Mammary epithelial cell (primary cell): ENCODE measurements at places on chromosomes 7 and 10.

GRCh38 chr7:22393913-22394729, 37.2 kb upstream of the RAPGEF5 start:
- DNase-seq, result peak; percentile 18

- no peak for DNase-seq
These were observed 90.2 kb upstream of the ABI1 start for GRCh38 chr10:26950934-26951333.

DNA sequence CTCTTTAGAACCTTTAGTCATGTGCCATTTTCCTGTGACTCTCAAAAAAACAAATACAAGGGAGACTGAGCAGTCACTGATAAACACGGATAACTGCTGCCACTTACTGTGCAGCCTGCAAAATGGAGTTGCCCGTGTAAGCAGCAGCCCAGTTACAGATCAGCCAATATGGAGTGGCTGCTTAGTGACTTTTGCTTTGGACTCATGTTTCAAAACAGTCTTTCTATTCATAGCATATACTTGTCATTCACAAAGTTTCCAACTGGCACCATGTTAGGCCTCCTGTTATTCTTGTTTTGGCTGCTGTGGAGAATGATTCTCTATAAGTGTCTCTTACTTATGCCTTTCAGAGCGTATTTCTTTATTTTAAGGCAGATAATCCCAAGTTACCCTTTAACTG, 3.0 kb downstream of the FAM204A start:
- DNase-seq, result no peak

GRCh38 chr10:69224862-69225657, 4.9 kb downstream of the HKDC1 start:
- peak; percentile 66 for DNase-seq

DNA sequence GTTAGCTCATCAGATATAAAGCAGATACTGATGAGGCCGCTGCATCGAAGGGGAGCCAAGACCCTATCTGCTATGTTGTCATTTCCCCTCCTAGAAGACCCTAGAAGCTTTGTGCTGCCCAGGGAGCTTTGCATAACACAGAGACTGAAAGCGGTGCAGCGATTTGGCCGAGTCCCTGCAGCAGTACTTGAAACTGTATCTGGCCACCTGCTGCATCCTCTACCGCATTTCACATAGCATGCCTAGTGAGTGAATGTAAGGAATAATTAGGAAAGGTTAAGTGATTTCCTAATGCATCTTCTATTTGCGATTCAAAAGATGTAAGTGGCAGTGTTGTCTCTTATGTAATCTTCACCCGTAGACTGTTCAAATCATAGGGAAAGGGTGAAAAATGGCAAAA, 106.7 kb downstream of the LRMDA start:
- no peak for DNase-seq

DNA sequence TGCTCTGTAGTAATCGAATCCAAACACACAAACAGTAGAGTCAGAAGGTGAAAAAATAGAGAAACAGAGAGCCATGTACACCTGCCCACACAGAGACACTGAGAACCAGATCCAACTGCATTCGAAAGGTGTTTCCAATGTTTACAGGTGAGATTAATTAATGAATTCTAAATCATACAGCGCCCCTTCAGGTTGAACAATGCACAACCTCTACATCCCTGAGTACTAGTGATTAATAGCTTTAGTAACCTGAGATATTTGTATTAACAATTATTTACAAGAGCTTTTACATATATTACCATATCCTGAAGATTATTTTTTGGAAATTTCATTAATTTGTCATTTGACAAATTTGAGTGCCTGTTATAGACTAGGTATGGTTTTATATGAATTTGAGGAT, 7.6 kb upstream of the MRC1 start:
- no peak for DNase-seq

GRCh38 chr10:128289621-128290020, 163.4 kb upstream of the MKI67 start:
- no peak for DNase-seq

- DNase-seq, result no peak
These were observed 9.0 kb upstream of the SLC13A1 start for GRCh38 chr7:123208793-123209192.

DNA sequence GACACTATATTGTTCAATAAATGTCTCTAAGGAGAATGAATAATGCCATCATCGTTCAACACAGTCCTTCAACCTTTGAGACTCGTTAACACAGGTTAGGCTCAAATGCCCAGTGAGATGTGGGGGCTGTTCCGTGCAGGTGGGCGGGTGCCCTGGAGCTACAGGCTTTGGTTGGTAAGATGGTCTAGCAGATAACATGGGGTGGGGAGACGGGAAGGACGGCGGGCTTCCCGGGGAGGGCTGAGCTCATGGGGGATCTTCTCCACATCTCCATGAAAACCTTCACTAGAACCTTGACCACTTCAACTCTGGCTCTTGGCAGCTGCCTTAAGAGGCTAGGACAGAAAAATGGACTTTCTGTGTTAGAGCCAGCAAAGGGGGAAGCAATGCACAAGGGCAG, 134.1 kb upstream of the TCERG1L start:
- no peak for DNase-seq

DNA sequence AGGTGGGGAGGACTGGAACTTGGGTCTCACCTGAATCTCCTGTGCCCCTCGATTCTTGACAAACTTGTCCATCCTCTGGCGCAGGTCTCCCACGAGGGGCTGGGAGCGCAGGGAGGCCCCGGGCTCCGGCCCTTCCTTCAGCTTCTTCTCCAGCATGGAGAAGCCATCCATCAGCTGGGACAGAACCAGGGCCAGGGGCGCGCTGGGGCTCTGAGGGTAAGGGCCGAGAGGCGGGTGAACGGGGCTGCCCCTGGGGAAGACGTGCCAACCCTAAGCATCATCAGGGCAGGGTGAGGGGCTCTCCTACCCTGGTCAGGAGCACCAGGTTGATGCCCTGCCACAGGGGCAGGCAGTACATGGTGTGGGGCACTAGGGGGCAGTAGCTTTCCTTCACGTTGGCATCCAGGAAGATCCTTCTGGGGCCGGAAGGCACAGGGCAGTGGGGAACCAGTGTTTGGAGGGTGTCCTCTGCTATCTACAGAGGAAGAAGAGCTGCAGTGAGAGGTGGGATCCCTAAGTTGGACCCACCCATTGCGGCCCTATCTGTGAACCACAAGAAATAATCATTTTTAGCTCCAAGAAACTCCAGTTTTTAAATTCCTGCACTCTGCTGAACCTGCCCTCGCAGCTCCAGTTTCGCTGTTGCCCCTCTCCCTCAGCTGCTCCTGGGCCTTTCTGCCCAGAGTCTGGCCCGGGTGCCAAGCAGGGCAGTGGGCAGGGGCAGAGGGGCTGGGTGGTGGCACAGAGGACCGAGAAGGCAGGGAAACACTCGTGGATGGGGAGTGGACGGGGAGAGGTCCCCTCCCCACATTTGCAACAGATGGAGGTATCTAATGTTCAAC, 10.8 kb upstream of the PYROXD2 start:
- DNase-seq, result peak; percentile 24

- DNase-seq, result peak; percentile 6
These were observed 8.1 kb upstream of the POLD2 start for GRCh38 chr7:44131173-44132029.

- no peak for DNase-seq
These were observed 81.0 kb downstream of the KMT2E start for GRCh38 chr7:105094966-105095365.

- DNase-seq, result no peak
These were observed 1216.5 kb upstream of the AUTS2 start for GRCh38 chr7:68381731-68382130.

DNA sequence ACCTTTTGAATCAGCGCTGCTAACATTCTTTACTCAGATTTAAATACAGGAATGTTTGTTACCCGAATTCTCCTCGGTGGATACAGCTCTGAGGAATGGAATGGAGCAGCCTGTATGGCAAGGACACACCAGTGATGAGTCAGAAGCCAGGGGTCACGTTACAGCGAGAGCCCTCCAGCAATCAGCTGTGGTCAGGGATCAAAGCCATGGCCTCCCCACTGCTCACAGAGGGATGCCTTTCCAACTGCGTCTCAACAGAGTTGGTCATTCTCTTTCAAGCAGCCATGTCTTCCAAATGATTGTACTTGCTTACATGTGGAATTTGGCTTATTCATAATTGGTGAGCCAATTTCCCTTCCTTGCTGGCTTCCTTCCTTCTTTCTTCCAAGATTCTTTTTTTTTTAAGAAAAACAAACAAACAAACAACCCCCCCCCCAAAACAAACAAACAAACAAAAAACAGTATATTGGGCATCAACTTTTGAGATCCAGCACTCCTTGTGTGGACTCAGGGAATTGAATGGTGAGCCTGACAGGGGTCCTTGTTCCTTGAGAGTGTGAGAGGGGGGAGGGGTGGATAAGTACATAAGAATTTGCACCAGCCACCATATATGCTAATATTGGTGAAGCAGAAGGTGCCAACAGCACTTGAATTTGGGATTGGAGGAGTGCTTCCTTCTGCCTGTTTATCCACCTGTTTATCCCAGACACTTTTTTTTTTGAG, 100.2 kb downstream of the ATXN7L1 start:
- DNase-seq, result peak; percentile 96

DNA sequence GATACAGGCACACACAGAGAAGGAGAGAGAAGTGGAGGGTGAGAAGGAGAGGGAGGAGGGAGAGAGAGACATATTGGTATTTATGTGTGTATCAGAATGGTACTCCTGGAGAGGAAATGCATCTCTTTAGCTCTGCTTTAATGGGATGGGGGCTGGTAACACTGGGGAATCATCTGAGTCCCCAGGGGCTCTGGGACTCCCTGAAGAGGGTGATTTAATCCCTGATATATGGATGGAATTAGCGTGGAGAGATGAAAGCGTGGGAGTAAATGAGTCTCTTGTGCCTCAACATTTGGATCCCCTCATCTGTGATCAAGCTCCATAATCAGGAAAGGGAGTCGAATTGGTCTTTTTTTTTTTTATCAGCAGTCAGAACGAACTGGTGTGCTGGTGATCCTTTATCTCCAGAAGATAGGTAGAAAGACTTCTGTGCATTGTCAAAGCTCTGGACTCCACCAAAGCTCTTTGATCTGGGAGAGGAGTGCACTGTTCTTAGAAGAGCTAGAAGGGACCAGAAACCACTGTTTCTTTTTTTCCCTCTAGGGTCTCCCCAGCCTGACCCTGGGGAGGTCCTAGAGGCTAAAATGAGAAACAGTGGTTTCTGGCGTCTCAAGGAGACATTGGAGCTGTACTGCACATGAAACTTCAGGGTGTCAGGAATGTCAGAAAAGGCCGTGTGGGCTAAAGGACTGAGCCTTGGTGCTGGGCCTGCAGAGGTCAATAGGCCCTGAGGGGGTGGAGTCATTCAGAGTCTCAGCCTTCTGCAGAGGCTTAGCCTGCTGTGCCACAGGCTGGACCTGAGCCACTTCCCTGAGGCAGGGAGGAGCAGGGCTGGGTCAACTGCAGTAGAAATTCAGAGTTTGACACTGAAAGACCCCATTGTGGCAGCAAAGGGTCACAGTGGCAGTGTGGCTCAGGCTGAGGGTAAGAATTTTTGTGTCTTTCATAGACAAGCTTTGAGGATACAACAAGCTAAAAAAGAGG, 234.4 kb upstream of the SLC26A5 start:
- DNase-seq, result no peak

GRCh38 chr7:48337012-48337621, 165.9 kb downstream of the ABCA13 start:
- peak; percentile 28 for DNase-seq

- no peak for DNase-seq
These were observed 1.6 kb downstream of the POLR1F start for GRCh38 chr7:19707240-19707639.

DNA sequence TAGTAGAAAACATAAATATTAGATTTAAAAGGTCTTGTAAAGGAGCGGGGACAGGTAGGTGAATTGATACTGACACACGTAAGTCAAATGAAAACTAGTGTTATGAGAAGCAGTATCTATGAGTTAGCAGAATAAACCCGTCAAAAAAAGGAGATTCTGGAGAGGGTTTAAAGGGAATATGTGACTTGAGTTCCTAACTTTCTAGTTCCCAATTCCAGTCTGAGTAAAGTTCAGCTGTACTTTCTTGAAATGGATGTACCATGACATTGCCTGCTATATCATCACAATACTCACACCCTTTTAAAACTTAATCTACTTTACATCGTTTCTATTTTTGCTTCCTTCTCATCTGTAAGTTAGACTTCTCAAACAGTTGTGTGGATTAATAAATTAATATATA, 122.2 kb downstream of the NRBF2 start:
- DNase-seq, result no peak

- DNase-seq, result peak; percentile 73
These were observed 29.4 kb downstream of the CHST15 start for GRCh38 chr10:124063750-124064603.

- DNase-seq, result no peak
These were observed 206.3 kb downstream of the FANK1 start for GRCh38 chr10:126102636-126103035.

- DNase-seq, result peak; percentile 39
These were observed 52.5 kb downstream of the PRF1 start for GRCh38 chr10:70549962-70550458.

GRCh38 chr10:34922138-34922537, 107.0 kb upstream of the PARD3 start:
- DNase-seq, result no peak

- peak; percentile 2 for DNase-seq
These were observed 736.4 kb upstream of the PHF14 start for GRCh38 chr7:10237306-10237705.

GRCh38 chr7:150753826-150754603, 16.8 kb downstream of the GIMAP5 start:
- DNase-seq, result peak; percentile 27

- peak; percentile 0 for DNase-seq
These were observed 394.4 kb upstream of the SEMA3A start for GRCh38 chr7:84589012-84589411.

GRCh38 chr7:154953006-154953684, 49.8 kb downstream of the PAXIP1 start:
- peak; percentile 16 for DNase-seq

DNA sequence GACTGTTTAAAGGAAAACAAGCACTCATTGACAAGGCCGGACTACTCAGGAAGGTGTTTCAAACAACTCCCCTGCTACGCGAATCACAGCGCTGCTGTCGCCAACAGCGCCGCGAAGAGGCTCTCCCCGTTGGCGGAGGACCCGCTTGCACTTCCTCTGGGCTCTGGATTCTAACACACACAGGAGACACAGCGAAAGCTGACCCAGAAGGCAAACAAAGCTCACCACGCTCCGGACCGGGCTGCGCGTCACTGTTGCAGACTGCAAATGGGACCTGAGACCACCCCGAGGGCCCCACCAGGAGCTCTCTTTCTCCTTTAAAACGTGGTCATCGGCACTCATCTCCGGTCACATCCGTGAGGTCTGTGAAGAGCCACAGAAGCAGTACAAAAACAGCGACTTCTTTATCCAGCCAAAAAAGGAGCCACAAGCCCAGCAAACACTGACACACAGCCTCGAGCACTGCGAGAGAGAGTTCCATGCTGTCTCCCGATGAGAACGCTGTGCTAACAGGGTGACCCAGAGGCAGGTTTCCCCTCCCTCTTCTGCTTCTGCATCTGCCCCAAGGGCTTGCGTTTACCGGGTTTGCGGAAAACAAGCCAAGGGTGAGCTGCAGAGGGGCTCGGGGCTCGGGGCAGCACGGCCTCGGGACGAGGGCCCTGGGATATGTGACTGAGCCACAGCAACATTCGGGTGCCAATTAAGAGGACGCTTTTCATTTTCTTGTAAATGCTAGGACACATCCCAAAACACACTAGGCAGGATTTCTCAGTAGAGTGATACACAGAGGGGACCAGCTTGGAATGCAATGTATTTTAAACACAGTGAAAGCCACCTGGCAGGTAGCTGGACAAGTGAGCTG, 41.3 kb downstream of the AMZ1 start:
- DNase-seq, result no peak
